ENCODE measurements at places on chromosomes 1 and 21.

DNA sequence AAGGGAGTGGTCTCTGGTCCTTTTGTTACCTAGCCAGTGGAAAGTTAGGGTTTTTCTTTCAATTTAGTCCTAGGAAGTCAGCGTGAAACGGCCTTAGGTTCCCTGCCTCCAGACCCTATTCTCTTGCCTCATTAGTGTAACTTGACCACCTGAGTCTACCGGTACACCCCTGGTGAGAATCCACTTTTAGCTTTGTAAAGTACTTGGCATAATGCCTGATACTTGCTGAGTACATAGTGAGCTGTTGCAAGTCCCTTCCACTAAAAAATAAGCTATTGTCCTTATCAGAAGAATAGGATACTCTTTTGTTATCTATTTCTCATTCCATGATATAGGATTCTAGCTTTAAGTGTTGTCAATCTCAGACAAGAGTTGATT, 228.8 kb downstream of the ST6GALNAC3 start:
- H3K4me3 ChIP-seq: no peak overlapping the region
- no peaks in the 10 kb centered on the region for H3K36me3 ChIP-seq
- no peak for DNase-seq
- H3K27ac ChIP-seq: no peak overlapping the region

GRCh38 chr1:153536012-153536670, 350 bp upstream of the S100A6 start:
- H3K4me3 ChIP-seq: peak overlapping the region; percentile 82
- no peaks in the 10 kb centered on the region for H3K27me3 ChIP-seq
- H3K4me1 ChIP-seq: peaks cover 83% of the 10 kb centered on the region
- peak overlapping the region; percentile 98 for H3K27ac ChIP-seq
- H3K36me3 ChIP-seq: peaks cover 51% of the 10 kb centered on the region

- H3K27me3 ChIP-seq: peaks cover 4% of the 10 kb centered on the region
- no peaks in the 10 kb centered on the region for H3K36me3 ChIP-seq
- no peaks in the 10 kb centered on the region for H3K4me1 ChIP-seq
- DNase-seq: no peak
Measured at GRCh38 chr1:217647791-217648190, 16.6 kb downstream of the SPATA17 start.

DNA sequence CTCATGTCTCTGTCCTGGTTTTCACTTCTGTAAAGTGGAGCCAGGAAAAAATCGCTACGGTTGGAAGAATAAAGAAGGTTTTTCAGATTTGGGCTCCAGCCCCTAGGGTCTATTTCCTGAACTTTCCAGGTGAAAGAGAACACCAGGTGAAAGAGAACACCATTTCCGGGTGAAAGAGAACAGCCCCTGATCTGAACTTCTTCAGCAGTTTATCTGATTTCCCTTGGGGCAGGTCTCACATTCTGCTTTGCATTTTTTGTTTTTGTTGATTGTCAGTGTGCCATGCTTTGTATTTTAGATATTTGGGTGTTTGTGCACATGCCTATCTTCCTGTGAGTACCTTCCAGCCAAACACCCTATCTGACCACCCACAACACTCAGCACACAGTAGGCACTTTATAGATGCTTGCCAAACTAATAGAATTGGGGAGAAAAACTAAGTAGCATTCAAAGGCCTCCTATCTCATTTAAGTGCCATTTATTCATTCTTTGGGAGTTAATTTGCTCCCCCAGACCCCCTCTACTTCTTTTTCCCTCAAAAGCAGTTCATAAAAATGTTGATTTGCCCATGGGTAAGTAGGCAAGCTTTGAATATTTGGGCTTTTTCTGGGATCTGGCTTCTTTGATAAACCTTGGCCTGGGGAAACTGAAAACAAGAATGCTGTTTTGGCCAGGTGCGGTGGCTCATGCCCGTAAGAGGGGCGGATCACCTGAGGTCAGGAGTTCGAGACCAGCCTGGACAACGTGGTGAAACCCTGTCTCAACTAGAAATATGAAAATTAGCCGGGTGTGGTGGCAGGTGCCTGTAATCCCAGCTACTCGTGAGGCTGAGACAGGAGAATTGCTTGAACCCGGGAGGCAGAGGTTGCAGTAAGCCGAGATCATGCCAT, 2.2 kb downstream of the NAV1 start:
- peaks cover 2% of the 10 kb centered on the region for H3K36me3 ChIP-seq
- DNase-seq: no peak
- H3K27me3 ChIP-seq: peaks cover 81% of the 10 kb centered on the region
- H3K27ac ChIP-seq: no peak overlapping the region
- H3K4me1 ChIP-seq: peaks cover 14% of the 10 kb centered on the region

- no peak overlapping the region for H3K27ac ChIP-seq
- H3K4me3 ChIP-seq: no peak overlapping the region
- H3K27me3 ChIP-seq: no peaks in the 10 kb centered on the region
- no peak for DNase-seq
Measured at GRCh38 chr1:19416921-19417470, 68.3 kb downstream of the CAPZB start.

GRCh38 chr1:83996621-83997020, 2.3 kb downstream of the TTLL7 start:
- H3K27me3 ChIP-seq: peaks cover 73% of the 10 kb centered on the region
- H3K4me1 ChIP-seq: peaks cover 16% of the 10 kb centered on the region
- H3K27ac ChIP-seq: no peak overlapping the region
- no peaks in the 10 kb centered on the region for H3K36me3 ChIP-seq
- no peak for DNase-seq

GRCh38 chr1:98766255-98766654, 104.7 kb downstream of the SNX7 start:
- no peak overlapping the region for H3K27ac ChIP-seq
- H3K4me3 ChIP-seq: no peak overlapping the region
- no peaks in the 10 kb centered on the region for H3K36me3 ChIP-seq
- no peaks in the 10 kb centered on the region for H3K27me3 ChIP-seq
- no peak for DNase-seq

DNA sequence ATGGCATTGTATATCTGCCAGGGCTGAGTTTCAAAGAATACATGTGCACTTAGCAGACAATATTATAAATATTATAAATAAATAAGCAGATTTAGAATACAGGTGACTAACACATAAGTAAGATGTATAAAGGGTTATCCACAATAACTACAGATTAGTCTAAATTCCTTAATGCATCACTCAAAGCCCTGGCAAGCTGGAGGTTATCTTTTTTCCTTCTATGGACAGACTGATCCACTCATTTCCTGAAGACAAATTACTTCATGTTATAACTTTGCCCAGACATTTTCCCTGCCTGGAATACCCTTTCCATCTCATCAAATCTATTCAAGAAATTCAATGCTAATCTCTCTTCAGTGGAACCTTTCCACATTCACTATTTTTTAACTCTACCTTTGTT, 38.8 kb downstream of the LUZP1 start:
- H3K27me3 ChIP-seq: no peaks in the 10 kb centered on the region
- DNase-seq: no peak
- no peaks in the 10 kb centered on the region for H3K36me3 ChIP-seq
- H3K4me3 ChIP-seq: no peak overlapping the region
- H3K27ac ChIP-seq: no peak overlapping the region
- peaks cover 4% of the 10 kb centered on the region for H3K4me1 ChIP-seq

GRCh38 chr1:39566441-39567137, 10.0 kb downstream of the PABPC4 start:
- H3K36me3 ChIP-seq: peaks cover 68% of the 10 kb centered on the region
- H3K4me3 ChIP-seq: no peak overlapping the region
- no peaks in the 10 kb centered on the region for H3K27me3 ChIP-seq
- H3K27ac ChIP-seq: no peak overlapping the region

GRCh38 chr1:62064829-62065407, 129.7 kb upstream of the L1TD1 start:
- no peaks in the 10 kb centered on the region for H3K27me3 ChIP-seq
- DNase-seq: no peak
- H3K27ac ChIP-seq: no peak overlapping the region
- no peaks in the 10 kb centered on the region for H3K36me3 ChIP-seq
- H3K4me3 ChIP-seq: no peak overlapping the region

DNA sequence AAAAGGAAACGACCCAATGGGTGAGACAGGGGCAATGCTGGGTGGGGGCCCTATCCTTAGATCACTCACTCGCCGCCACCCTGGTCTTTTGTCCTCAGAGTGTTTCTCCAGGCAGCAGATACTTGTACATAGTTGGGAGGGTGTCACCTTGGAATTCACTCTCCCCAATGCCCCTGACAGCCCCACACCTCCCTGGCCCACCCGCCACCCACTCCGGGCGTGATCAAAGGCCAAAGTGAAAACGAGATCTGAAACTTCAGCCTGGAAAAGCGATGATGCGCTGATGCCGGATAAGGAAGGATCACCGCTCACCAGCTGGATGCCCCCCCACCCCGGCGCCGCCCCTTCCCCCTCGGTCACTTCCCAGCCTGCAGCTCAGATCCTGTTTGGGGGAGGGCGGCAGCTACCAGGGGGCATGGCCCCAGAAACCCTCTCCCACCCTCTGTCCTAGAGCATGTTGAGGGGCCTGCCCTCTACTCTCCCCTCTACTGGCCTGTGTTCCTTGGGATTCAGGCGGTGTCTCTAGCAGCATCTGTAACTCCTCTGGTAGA, 33.6 kb upstream of the CASZ1 start:
- H3K27me3 ChIP-seq: peaks cover 13% of the 10 kb centered on the region
- no peak overlapping the region for H3K27ac ChIP-seq
- no peaks in the 10 kb centered on the region for H3K4me1 ChIP-seq
- H3K4me3 ChIP-seq: no peak overlapping the region

GRCh38 chr1:198187973-198188588, 31.3 kb downstream of the NEK7 start:
- H3K4me1 ChIP-seq: peaks cover 69% of the 10 kb centered on the region
- H3K27me3 ChIP-seq: no peaks in the 10 kb centered on the region
- peak overlapping the region; percentile 74 for H3K27ac ChIP-seq
- peaks cover 12% of the 10 kb centered on the region for H3K36me3 ChIP-seq
- H3K4me3 ChIP-seq: peak overlapping the region; percentile 9

DNA sequence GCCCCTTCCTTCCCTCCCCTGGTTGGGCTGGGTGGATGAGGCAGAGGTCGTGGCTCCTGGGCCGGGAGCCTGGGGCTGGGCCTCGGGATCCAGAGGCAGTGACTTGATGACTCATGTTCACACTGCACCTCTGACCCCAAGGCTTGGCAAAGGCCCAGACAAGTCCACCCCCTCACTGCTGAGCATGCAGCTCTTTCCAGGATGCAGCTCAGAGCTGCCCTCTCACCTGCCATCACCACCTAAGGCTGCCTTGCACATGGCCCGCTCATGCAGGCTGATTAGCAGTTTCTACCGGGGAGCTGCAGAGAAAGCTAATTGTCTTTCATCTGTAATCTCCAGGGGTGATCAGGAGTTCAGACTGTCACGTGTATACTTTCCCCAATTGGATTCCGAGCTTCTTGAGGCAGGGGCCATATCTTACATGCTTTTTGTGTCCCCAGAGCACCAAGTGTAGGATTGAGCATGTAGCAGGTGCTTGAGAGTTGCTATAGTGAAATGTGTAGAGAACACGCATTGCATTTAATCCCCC, 62.1 kb downstream of the LRRN2 start:
- no peak overlapping the region for H3K27ac ChIP-seq
- H3K27me3 ChIP-seq: no peaks in the 10 kb centered on the region
- H3K4me1 ChIP-seq: no peaks in the 10 kb centered on the region
- no peak for DNase-seq
- no peak overlapping the region for H3K4me3 ChIP-seq
- H3K36me3 ChIP-seq: no peaks in the 10 kb centered on the region

- H3K36me3 ChIP-seq: peaks cover 37% of the 10 kb centered on the region
- DNase-seq: no peak
- H3K4me1 ChIP-seq: peaks cover 23% of the 10 kb centered on the region
- no peak overlapping the region for H3K27ac ChIP-seq
- no peak overlapping the region for H3K4me3 ChIP-seq
Measured at GRCh38 chr1:119981496-119981895, 85.2 kb upstream of the ADAM30 start.

- peaks cover 32% of the 10 kb centered on the region for H3K4me1 ChIP-seq
- H3K4me3 ChIP-seq: no peak overlapping the region
- H3K27ac ChIP-seq: no peak overlapping the region
- no peaks in the 10 kb centered on the region for H3K27me3 ChIP-seq
- no peak for DNase-seq
Measured at GRCh38 chr1:202146993-202147392, 2.5 kb upstream of the ARL8A start.

GRCh38 chr1:7393136-7393535, 378.0 kb upstream of the VAMP3 start:
- H3K27me3 ChIP-seq: peaks cover 14% of the 10 kb centered on the region
- DNase-seq: no peak
- H3K27ac ChIP-seq: no peak overlapping the region

GRCh38 chr1:110606657-110607535, 738 bp upstream of the KCNA2 start:
- peak; percentile 22 for DNase-seq
- peak overlapping the region; percentile 67 for H3K4me3 ChIP-seq
- peak overlapping the region; percentile 46 for H3K27ac ChIP-seq
- H3K36me3 ChIP-seq: no peaks in the 10 kb centered on the region

DNA sequence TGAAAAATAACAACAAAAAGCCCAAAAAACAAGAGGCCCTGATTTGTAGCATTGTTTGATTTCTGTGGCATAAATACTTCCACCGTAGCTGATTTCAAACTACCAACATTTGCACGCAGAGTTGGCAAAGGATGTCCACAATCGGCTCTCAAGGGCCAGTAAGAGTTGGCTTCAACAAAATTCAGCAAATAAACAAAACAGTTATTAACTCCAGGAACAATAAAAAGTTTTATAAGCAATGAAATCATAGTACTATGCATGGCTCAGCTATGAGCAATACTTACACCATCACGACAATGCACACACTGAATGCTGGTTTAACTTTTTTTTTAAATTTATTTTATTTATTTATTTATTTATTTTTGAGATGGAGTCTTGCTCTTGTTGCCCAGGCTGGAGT, 8.7 kb upstream of the COX20 start:
- no peak for DNase-seq
- peaks cover 6% of the 10 kb centered on the region for H3K4me1 ChIP-seq
- H3K4me3 ChIP-seq: no peak overlapping the region
- H3K27ac ChIP-seq: no peak overlapping the region

DNA sequence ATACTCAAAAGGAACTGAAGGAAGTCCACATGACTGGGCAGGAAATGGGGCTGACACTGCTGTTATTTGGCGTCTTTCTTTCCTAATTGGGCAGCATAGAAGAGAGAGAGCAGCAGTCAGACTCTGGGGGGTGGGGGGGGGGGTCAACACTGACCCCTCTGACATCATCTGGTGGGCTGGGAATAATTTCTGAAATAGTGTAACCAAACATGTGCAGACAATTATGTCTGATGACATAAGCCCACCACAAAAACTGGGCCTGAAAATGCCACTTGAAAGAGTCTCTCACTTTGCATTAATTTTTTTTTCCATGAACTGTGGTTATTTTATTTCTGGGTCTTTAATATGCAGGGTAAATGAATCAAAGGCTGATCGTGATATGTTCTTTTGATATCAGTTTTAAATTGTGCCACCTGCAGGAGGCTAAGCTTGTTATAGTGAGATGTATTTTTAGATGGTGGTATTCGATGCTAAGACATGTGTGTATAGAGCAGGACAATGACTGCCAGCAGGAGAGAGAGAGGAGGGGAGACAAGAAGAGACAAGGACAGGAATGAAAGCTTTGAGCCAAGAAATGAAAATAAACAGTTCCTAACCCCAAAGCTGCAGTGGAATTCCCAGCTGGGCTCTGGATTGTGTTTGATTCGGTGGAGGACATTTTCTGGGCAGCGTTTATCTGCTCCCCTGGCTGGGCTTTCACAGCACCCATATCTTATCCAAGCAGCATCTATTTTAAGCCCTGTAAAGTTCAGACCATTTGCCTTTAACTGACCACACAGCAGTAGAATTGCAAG, 264.7 kb downstream of the PBX1 start:
- H3K4me1 ChIP-seq: no peaks in the 10 kb centered on the region
- no peaks in the 10 kb centered on the region for H3K36me3 ChIP-seq
- H3K4me3 ChIP-seq: no peak overlapping the region
- H3K27ac ChIP-seq: no peak overlapping the region
- no peaks in the 10 kb centered on the region for H3K27me3 ChIP-seq

Data from activated CD4-positive, alpha-beta T cell treated with anti-CD3 and anti-CD28 coated beads, Interleukin-2, amount 10 ng/mL, durations not matched to agents 7 days and 5 days (primary cell).